ENCODE measurements at places on chromosomes 1 and 21.

DNA sequence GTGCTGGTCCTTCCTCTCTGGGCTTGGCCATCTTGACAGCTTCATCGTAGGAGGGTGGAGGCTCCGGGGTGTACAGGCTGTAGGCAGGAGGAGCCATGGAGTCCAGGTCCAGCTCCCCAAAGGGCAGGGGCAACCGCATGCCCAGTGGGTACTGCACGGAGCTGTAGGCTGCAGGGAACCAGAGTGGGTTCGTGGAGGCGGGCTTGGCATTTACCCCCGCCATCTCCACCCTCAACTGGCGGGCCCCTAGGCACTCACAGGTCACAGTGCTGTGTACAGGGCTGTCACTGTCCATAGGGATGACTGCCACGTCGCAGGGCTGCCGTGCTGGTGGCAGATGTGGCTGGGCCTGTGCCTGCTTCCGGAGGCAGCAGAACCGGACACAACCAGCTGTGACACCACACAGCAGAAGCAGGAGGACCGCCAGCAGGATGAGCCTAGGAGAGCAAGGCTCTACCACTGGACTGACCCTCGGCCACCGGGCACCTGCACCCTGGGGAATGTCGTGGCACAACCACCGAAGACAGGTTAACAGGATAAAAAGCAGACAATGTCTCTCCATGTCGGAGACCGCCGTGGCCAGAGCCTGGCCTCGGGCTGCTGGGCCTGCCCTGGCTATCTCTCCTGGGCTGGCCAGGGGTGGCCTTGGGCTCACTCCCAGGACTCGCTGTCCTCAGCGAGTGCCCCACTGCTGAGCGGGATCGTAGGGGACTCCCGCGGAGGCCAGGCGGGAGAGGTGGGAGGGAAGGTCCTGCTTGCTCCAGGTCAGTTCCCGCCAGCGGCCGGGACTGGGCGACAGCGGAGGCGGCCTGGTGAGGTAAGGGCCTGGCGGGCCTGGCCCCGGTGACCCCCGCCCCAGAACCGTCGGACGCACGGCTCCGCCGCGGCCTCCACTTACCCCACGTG lies 831 bp downstream of the TMEM52 start:
- no peak for DNase-seq

DNA sequence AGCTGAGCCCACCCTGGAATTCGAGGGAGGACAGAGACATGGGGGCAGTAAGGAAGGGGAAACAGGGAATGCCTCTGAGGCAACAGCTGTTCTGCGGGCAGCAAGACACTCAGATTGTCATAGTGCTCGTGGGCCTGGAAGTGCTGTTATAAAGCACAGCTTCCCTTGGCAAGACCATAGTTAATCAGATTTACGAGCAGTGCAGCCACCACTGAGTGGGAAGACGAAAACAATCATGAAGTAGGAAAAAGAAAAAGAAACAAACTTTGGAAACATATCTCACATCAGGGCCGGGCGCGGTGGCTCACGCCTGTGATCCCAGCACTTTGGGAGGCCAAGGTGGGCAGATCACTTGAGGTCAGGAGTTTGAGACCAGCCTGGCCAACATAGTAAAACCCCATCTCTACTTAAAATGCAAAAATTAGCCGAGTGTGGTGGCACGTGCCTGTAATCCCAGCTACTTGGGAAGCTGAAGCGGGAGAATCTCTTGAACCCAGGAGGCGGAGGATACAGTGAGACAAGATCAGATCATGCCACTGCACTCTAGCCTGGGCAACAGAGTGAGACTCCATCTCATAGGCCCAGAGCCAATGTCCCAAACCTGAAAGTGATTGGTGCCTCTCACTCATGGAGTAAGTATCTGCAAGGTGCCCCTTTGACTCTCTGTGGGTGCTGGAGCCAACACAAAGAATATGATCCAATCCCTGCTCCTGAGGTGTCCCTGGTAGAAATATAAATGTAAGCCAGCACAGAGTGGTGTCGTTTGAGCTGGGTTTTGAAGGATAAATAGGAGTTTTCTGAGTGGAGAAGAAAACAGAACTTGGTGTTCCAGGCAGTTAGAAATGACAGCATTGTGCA lies 55.6 kb upstream of the GPR153 start:
- no peak for DNase-seq

- peak; percentile 18 for DNase-seq
Observed at GRCh38 chr1:156067262-156067661, 6.3 kb downstream of the RAB25 start.

- no peak for DNase-seq
Observed at GRCh38 chr1:229970714-229971113, 96.3 kb upstream of the GALNT2 start.

DNA sequence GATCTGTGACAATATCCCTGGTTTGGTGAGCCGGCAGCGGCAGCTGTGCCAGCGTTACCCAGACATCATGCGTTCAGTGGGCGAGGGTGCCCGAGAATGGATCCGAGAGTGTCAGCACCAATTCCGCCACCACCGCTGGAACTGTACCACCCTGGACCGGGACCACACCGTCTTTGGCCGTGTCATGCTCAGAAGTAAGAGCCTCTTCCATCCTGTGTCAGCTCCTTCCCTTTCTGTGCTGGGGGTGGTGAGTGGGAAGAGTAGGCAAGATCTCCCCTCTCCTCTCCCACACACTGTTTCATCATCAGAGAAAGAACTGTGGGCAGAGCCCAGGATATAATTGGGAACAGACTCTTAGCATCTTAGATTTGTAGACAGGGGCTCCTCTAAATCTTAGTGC lies 6.1 kb downstream of the WNT2B start:
- DNase-seq: no peak

- no peak for DNase-seq
Observed at GRCh38 chr21:46100906-46101305, 3.0 kb downstream of the COL6A2 start.

DNA sequence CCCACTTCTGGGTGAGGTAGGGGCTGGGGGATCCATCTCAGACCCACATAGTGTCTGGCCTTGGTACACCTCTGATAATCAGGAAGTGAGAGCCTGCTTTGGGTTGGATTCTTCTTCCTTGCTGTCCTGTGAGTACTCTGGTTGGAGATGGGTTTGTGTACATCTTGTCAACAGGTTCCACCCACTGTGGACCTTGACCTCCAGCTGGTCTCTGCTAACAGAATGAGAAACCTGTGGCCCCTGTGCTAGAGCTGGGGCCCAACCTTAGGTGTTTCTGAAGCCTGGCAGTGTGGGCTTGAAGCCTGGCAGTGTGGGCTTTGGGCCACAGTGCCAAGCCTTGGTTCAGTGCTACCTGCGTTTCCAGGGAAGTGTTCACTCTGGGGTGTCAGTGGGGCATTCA lies 2.6 kb downstream of the ZBTB48 start:
- no peak for DNase-seq

Measured in GM23248 (cell line).